ENCODE measurements at places on chromosomes 13 and 19. TPM values are rescaled to one million over a fixed set of nuclear protein-coding genes. Genes with fewer than 3 reads are reported as not detected.

GRCh38 chr19:11035441-11036377 lies 53.6 kb upstream of the LDLR start:
- H3K36me3 ChIP-seq = peaks cover 95% of the 10 kb centered on the region
- H3K27me3 ChIP-seq = no peaks in the 10 kb centered on the region
- H3K27ac ChIP-seq = peak overlapping the region; percentile 45
- H3K4me1 ChIP-seq = peaks cover 12% of the 10 kb centered on the region
- DNase-seq = peak; percentile 95

- H3K4me3 ChIP-seq = no peak overlapping the region
- peaks cover 14% of the 10 kb centered on the region for H3K4me1 ChIP-seq
- no peaks in the 10 kb centered on the region for H3K36me3 ChIP-seq
- DNase-seq = no peak
- no peaks in the 10 kb centered on the region for H3K27me3 ChIP-seq
These were observed 237.4 kb downstream of the NBEA start for GRCh38 chr13:35179494-35179893.

- no peaks in the 10 kb centered on the region for H3K4me1 ChIP-seq
- H3K36me3 ChIP-seq = peaks cover 33% of the 10 kb centered on the region
- H3K27ac ChIP-seq = no peak overlapping the region
- H3K4me3 ChIP-seq = no peak overlapping the region
- no peaks in the 10 kb centered on the region for H3K27me3 ChIP-seq
- no peak for DNase-seq
These were observed 184.8 kb downstream of the KDM4B start for GRCh38 chr19:5153601-5154128.

DNA sequence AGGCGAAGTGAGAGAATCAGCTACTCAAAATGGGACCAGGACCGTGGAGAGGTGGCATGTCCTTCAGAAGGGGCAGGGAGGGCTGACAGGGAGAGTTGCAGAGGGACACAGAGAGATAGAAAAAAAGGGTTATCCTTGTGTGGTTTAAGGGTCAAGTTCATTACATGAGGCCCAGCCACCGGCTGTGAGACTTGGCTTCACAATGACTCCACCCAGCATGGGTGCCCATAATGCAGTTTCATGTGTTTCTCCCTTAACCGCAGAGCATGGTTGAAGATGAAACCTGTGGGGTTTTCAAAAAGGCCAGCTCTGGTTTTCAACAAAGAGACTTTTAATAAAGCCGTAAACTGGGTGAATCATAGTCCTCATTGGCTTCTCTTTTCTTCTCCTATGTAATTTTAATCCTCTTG lies 164.6 kb downstream of the KLF5 start:
- H3K4me1 ChIP-seq = no peaks in the 10 kb centered on the region
- H3K27me3 ChIP-seq = no peaks in the 10 kb centered on the region
- no peak overlapping the region for H3K4me3 ChIP-seq
- no peak overlapping the region for H3K27ac ChIP-seq
- no peak for DNase-seq

DNA sequence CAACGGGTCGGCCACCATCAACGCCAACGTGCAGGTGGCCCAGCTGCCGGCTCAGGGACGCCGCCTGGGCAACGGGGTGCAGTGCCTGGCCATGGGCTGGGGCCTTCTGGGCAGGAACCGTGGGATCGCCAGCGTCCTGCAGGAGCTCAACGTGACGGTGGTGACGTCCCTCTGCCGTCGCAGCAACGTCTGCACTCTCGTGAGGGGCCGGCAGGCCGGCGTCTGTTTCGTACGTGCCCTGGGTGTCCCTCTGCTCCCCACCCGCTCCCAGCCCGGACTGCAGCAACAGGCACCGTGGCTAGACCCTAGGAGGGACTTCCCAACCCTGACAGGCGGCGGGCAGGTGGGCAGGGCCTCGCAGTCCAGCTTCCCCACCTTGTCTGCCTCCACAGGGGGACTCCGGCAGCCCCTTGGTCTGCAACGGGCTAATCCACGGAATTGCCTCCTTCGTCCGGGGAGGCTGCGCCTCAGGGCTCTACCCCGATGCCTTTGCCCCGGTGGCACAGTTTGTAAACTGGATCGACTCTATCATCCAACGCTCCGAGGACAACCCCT lies 3.5 kb downstream of the ELANE start:
- peaks cover 32% of the 10 kb centered on the region for H3K4me1 ChIP-seq
- H3K27ac ChIP-seq = no peak overlapping the region
- H3K4me3 ChIP-seq = no peak overlapping the region

GRCh38 chr13:73337532-73337931 lies 278.7 kb downstream of the KLF5 start:
- DNase-seq = no peak
- H3K4me3 ChIP-seq = no peak overlapping the region
- H3K36me3 ChIP-seq = no peaks in the 10 kb centered on the region
- H3K27ac ChIP-seq = no peak overlapping the region

DNA sequence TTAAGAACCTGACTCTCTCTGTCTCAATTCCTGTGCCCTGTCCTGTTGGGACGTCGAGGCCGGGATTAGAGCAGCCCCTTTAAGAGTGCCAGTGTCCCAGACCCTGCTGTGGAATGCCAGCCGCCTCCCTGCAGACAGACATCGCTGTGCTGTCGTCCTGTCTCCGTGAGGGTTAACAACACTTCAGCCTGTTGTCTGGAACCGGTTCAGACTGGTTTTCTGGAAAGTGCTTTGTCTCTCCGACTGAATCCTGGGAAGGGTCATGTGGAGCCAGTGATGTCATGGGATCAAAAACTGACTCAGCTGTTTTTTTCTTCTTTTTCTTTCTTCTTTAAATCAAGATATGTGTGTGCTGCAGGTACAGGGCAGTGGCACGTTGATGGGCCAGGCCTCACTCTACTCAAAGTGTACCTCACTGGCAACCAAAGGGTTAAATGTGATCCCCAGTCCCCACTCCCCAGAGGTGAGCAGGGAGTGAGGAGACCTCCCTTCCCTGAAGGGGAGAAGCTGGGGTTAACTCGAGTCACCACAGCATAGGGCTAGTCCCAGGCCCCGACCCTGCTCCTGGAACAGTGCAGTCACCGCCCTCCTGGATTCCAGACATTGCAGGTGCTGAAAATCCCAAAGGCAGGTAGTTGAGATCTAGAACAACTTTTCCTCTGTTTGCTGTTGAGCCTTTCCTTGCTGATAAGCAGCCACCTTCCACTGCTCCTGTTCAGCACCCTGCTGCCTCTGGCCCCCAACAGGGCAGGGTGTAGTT lies 50.8 kb downstream of the TSSK6 start:
- DNase-seq = no peak
- H3K27ac ChIP-seq = peak overlapping the region; percentile 59
- peaks cover 44% of the 10 kb centered on the region for H3K36me3 ChIP-seq
- H3K4me1 ChIP-seq = peaks cover 53% of the 10 kb centered on the region

- H3K4me3 ChIP-seq = no peak overlapping the region
- H3K4me1 ChIP-seq = peaks cover 32% of the 10 kb centered on the region
- no peaks in the 10 kb centered on the region for H3K27me3 ChIP-seq
- H3K27ac ChIP-seq = peak overlapping the region; percentile 42
- DNase-seq = no peak
- H3K36me3 ChIP-seq = no peaks in the 10 kb centered on the region
These were observed 19.8 kb downstream of the TMEM272 start for GRCh38 chr13:51825165-51825592.

DNA sequence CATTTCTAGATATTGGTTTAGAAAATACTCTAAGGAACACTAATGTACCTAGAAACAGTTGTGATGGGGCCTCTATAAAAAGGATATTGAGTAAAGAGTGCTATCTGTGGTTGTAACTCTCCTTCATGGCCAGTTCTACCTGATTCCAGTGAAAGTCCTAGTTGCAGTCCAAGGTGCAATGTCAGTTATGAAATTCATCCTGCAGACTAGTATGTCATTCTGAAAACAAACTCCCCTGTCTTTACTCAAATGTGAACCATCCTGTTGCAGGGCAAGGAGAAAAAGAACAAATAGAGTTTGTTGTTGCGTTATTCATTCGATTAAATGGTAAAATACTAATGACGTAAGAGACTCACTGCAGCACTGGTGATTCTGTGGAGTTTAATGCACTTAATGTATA lies 18.3 kb upstream of the N4BP2L1 start:
- H3K36me3 ChIP-seq = peaks cover 5% of the 10 kb centered on the region
- H3K4me1 ChIP-seq = no peaks in the 10 kb centered on the region
- DNase-seq = no peak

DNA sequence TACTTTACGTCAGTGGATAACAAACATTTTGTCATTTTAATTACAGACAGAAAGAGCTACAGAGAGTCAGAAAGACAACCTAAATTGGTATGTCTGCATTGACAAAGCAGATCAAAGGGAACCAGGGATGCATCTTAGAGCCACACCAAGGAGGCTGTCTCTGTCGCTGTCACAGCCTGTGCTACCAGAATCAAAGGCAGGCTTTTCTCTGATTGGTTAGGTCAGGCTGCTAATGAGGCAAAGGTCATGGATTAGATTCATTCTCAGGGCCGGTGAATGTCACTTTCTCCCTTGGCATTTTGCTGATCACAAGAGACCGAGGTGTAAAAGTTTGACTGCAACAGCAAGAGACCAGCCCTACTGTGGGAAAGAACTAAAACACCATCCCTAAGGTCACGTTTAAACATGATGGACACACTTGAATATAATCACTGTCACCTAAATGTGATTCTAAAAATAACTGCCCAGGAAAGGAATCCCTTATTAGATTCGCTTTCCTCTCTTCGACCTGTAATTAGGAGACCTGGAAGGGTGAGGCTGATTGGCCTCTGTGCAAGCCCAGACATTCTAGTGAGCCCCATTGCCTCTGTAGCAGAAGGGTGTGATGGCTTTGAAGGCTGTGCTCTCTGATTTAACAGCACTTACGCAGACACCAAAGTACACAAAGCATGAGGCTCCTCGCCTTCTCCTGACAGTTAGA lies 314.4 kb upstream of the NBEA start:
- H3K4me1 ChIP-seq = no peaks in the 10 kb centered on the region
- H3K4me3 ChIP-seq = no peak overlapping the region
- DNase-seq = peak; percentile 64

DNA sequence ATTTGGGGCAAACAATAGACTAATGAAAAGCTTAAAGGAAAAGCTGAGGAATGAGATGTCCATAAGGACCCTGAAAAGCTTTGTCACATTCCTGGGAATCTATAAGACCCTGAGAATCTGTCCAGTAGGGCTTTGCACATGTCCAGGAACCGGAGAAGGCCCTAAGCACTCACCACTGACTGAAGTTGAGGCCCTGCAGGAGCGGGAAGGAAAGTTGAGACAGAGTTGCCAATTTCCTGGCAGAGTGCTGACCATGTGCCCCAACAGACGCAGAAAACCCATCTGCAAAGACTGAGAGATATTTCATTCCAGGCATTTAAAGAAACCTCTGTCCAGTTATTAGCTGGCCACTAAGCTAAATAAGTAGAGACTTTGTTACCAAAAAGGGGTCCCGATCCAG lies 890.5 kb downstream of the UQCRFS1 start:
- H3K4me1 ChIP-seq = no peaks in the 10 kb centered on the region
- H3K27ac ChIP-seq = no peak overlapping the region
- no peak for DNase-seq
- no peaks in the 10 kb centered on the region for H3K36me3 ChIP-seq
- H3K27me3 ChIP-seq = peaks cover 13% of the 10 kb centered on the region

PRR20A gene
- not detected for total RNA-seq

XRCC1 gene
- 21.2 TPM for total RNA-seq

DPF1 gene
- not detected for total RNA-seq

GARRE1 gene
- 11.2 TPM for total RNA-seq

ZNF577 gene
- total RNA-seq = 11.1 TPM

ECSIT gene
- total RNA-seq = 97.5 TPM

SERPINE3 gene
- not detected for total RNA-seq

KIR2DL3 gene
- total RNA-seq = not detected
